ENCODE measurements at places on chromosomes 12 and 14.

GRCh38 chr12:109731806-109732205, 18.2 kb downstream of the FAM222A start:
- DNase-seq: peak; percentile 72

DNA sequence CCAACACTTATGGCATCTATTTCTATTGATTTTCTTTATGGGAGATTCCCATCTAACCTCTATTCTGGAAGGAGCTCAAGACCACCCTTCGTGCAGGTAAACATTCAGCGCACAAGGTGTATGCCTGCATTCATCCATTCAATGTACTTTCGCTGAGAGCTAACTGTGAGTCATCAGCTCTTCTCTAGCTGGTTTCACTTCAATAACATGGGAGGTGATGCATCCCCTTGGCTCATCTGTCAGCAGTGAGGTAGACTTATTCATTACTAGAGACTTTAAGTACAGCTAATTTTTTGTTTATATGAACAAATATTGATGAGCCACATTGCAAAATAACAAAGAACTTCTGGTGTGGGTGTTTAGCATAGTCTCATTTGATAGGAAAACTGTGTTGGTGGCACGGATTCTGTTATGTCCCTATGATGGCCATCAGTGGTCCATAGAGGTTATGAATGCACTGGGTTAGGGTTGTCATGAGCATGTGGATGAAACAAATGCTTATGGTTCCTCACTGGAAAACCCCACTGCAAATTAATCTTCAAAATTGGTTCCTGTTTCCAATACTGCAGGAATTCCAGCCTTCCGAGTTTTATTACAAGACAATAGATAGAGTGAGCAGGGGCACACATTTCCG, 1151.0 kb downstream of the BCL11B start:
- DNase-seq: no peak

- DNase-seq: peak; percentile 73
Measured at GRCh38 chr12:104669851-104670337, 213.1 kb downstream of the CHST11 start.

DNA sequence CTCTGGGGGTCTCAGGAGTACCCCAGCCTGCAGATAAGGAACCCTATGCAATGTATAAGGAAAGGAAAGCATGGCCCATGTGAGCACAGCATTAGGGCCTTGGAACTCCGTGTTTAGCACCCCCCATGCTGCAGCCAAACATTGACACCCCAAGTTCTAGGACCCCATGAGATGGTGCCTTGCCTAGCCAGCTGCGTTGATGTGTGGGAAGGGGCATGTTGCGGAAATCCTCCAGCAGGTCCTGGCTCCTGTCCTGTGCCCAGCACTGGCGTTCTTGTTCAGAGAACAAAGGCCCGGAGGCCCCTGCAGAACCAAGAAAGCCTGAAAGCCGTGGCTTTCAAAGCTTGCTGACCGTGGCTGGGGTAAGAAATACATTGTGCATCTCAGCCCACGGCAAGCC, 99.4 kb upstream of the DIO3 start:
- DNase-seq: no peak

DNA sequence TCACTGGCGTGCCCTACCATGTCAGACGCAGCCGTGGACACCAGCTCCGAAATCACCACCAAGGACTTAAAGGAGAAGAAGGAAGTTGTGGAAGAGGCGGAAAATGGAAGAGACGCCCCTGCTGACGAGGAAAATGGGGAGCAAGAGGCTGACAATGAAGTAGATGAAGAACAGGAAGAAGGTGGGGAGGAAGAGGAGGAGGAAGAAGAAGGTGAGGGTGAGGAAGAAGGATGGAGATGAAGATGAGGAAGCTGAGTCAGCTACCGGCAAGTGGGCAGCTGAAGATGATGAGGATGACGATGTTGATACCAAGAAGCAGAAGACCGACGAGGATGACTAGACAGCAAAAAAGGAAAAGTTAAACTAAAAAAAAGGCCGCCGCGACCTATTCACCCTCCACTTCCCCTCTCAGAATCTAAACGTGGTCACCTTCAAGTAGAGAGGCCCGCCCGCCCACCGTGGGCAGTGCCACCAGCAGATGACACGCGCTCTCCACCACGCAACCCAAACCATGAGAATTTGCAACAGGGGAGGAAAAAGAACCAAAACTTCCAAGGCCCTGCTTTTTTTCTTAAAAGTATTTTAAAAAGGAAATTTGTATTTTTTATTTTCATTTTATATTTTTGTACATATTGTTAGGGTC, 13.2 kb downstream of the TRIP11 start:
- no peak for DNase-seq

DNA sequence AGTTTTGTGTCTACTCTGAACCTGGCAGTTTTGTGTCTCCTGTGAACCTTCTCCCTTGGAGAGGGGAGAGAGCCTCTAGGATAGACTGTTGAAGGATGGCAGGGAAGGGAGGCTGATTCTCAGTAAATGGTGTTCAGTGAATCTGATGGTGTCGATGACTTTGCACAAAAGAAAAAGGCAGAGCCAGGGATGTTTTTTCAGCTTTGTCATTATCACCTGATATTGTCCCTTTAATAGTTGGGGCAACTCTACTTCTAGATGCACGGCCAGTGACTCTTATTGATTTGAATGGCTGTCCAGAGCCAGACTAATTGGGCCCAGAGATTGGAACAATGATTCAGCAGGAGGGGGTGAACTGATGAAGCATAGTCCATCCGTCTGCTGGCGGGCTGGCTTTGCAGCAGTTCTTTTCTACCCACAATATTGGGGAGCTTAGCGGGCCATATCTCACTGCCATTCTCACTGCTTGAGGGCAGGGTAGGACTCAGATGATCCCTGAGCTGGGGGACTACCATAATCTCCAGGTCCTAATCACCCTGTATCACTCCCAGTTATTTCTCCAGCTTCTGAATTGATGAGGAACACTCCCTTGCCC, 93.1 kb downstream of the ADCK1 start:
- no peak for DNase-seq

DNA sequence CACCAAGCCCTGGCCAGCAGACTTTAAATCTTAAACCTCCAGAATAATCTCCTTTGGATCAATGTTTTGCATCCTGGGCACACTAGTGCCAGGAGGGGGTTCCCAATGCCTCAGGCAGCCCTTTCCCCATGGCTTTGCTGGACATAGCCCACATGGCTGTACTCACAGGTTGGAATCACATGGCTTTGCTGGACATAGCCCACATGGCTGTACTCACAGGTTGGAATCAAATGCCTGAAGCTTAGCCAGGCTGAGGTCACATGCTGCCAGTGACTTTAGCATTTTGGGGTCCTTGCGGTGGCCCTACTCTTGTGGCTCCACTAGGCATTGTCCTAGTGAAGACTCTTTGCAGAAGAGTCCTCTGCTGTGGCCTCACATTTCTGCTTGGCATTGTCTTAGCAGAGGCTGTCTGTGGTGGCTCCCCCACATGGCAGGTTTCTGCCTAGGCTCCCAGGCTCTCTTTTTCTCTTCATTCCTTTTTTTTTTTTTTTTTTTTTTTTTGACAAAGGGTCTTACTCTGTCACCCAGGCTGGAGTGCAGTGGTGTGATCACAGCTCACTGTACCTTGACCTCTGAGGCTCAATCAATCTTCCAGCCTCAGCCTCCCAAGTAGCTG, 13.0 kb downstream of the FLVCR2 start:
- DNase-seq: no peak

- no peak for DNase-seq
Measured at GRCh38 chr14:89202413-89203190, 214.4 kb downstream of the FOXN3 start.

DNA sequence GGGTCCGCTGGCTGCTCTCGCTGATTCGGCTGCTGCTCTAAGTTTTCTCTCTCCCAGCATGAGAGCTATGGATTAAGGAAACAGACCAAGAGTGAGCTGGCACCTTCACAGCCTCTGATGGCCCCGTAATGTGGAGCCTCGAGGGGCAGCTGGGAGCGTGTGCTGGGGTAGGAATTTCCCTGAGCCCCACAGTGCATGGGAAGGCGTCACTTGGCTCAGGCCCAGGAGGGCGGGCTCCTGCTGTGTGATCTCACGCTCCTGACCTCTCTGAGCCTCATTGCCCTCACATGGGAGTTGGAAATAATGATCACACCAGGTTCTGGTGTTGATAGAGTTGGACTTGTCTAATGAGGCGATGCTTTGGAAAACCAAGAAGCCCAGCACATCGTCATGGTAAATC, 238.6 kb upstream of the CRY1 start:
- DNase-seq: no peak

GRCh38 chr12:33223956-33224355, 215.7 kb downstream of the SYT10 start:
- DNase-seq: no peak

GRCh38 chr12:111715279-111715678, 29.4 kb downstream of the ACAD10 start:
- no peak for DNase-seq

GRCh38 chr12:54460317-54460923, 13.0 kb downstream of the GTSF1 start:
- DNase-seq: no peak

All from mesenteric fat pad (tissue), 1 donor.